ENCODE measurements at places on chromosomes 11 and 22.

DNA sequence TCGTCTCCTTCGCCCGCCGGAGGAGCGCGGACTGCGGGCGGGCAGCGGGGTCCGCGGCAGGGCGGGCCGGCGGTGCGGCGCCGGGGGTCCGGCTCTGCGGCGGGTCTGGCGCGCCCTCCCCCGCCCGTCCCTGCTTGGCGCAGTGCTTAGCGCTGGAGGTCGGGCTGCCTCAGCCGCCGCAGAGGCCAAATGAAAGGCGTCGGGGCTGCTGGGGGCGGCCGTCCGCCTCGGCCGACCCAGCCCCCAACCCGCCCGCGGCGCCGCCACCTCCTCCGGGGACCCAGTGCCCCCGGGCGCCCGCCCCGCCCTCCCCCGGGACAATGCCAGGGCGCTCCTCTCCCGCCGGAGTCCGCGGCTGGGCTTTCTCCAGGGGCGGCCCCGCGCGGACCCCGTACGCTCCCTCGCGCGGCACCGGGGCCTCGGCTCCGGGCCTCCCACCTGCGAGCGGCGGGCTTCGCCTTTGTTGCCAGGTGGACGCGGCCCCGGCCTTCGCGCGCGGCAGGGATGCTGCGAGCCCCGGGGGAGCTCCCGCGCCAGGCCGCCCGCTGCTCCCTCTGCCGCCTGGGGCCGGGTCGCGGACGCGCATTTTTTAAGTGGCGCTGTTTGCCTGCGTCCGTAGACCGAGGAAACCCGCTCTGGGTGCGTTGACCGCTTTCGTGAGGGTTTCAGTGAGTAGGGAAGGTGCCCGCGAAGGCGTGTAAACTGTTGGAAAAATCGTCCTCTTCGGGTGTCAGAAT is 583 bp downstream of the APLP2 start:
- H3K36me3 ChIP-seq: no peaks in the 10 kb centered on the region
- peak overlapping the region; percentile 71 for H3K4me3 ChIP-seq
- H3K4me1 ChIP-seq: peaks cover 13% of the 10 kb centered on the region

DNA sequence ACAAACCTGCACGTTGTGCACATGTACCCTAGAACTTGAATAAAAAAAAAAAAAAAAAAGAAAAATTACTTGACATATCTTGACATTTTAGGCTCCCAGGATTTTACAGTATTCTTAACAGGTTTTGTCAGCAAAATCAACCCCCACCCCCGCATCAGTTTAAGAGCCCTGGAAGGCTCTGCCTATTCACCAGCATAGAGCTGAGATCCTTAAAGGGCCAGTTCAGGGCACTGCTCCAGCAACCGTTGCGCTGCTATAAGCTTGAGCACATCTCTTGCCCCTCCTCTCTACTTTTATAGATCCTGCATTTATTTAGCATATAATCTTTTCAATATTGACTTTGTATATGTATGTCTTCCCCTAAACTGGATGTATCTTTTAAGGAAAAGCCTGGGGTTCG is 697 bp upstream of the PAFAH1B2 start:
- peak overlapping the region; percentile 62 for H3K27ac ChIP-seq
- peaks cover 13% of the 10 kb centered on the region for H3K36me3 ChIP-seq
- H3K27me3 ChIP-seq: no peaks in the 10 kb centered on the region
- H3K4me3 ChIP-seq: peak overlapping the region; percentile 71
- DNase-seq: no peak

DNA sequence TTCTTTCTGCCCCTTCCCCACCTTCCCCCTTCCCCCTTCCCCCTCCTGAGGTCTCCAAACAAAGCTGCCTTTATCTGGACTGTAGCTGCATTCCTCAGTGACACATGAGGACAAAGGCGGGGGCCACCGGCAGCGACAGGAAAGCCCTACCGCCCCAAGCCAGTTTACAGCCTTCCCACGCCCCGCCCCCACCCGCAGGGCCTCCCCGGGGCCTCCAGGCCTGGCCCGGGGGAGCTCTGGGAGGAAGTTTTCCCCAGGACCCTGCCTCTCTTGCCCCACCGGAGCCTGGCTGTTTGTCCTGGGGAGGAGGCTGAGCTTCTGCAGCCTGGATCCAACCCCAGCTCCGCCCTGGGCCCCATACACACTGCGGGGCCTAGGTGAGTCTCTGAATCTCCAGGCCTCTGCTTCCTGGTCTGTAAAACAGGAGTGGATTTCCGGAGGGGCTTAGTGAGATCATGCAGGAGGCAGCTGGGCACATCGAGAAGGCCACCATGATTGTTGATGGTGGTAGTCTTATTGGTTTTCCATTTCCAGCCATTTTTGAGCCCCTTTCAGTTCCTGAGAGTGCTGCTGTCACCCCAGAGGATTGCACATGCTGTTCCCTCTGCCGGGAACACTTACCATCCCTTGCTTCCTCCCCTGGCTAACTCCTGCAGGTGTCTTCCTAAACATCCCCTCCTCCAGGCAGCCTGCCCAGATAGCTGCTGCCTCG is 130.7 kb downstream of the MN1 start:
- H3K27ac ChIP-seq: peak overlapping the region; percentile 64
- H3K4me1 ChIP-seq: peaks cover 35% of the 10 kb centered on the region
- peak; percentile 34 for DNase-seq
- no peaks in the 10 kb centered on the region for H3K27me3 ChIP-seq

DNA sequence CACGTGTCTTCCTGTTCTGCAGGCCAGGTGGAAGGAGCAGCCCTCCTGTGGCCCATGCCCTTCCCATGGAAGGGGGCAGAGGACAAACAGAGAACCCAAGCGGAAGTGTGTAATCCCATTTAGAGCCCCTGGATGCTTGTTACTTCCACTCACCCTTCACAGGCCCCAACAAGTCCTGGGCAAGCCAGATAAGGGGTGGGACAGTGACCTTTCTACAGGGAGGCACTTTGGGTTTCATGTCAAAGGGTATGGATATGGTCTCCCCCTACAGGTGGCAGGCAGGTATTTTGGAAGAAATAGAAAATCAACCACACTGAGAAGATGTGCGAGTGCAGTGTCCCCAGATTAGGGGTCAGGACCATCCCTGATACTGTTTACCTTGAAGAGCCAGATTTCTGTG is 11.4 kb downstream of the MPEG1 start:
- 0 out of 2 replicates have a peak, but pooled peaks cover 2% of the 10 kb centered on the region for H3K36me3 ChIP-seq
- no peaks in the 10 kb centered on the region for H3K4me1 ChIP-seq
- H3K27ac ChIP-seq: no peak overlapping the region
- no peak overlapping the region for H3K4me3 ChIP-seq

DNA sequence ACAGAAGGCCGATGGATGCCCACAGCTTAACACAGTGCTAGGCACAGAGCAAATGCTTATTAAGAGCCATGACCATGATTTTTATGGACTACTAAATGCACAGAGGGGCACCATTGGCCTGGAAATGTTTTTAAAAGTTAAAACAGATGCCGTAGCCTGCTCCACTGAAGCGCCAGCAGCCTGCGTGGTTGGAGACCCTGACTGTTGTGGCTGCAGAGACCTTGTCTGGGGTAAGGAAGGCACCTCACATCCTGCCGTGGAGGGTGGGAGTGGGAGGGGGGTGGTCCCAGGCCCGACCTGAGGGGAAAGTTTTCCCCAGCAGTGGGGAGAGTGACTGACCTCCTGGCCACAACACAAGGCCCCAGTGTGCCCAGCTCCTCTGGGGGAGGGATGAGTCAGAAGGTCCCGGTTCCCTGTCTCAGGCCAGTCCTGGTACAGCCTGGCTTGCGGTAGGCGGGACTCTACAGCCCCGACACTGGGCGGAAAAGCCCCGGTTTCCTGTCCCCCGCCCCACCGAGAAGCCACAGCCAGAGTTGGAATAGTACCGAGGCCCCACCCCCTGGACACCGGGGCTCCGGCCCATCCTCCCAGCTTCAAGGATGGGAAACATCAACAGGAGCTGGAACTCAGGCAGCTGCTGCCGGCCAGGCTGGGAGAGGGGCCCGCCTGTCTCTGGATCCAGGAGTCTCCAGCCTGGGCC is 7.0 kb downstream of the CHST1 start:
- 0 out of 2 replicates have a peak, but pooled peaks cover 3% of the 10 kb centered on the region for H3K4me1 ChIP-seq
- DNase-seq: no peak
- peaks cover 6% of the 10 kb centered on the region for H3K27me3 ChIP-seq

DNA sequence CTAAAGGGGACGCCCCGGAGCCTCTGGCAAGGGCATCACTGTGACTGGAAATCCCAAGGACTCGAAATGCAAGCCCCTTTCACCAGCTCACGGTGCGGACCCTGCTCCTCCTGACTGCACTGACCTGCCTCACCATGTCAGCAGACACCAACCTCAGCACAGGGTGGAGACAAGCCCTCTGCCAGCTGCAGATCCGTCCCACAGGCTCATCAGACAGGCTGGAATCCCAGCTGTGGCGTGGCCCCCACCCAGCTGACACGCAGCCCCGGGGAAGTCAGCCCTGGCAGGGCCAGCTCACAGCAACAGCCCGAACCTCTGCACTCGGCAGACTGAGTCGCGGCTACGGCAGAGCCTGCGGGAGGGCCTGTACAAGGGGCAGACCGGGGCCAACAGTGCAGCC is 36.8 kb downstream of the BRD1 start:
- no peak overlapping the region for H3K4me3 ChIP-seq
- H3K4me1 ChIP-seq: no peaks in the 10 kb centered on the region
- H3K36me3 ChIP-seq: peaks cover 44% of the 10 kb centered on the region
- no peak overlapping the region for H3K27ac ChIP-seq
- no peaks in the 10 kb centered on the region for H3K27me3 ChIP-seq
- no peak for DNase-seq

- no peaks in the 10 kb centered on the region for H3K27me3 ChIP-seq
- no peaks in the 10 kb centered on the region for H3K36me3 ChIP-seq
- peak overlapping the region; percentile 65 for H3K4me3 ChIP-seq
- no peak for DNase-seq
- peak overlapping the region; percentile 48 for H3K27ac ChIP-seq
Measured at GRCh38 chr11:86954269-86955110, 705 bp downstream of the FZD4 start.

GRCh38 chr11:130801333-130802122 is 114.8 kb downstream of the SNX19 start:
- H3K4me1 ChIP-seq: no peaks in the 10 kb centered on the region
- no peak overlapping the region for H3K4me3 ChIP-seq
- H3K36me3 ChIP-seq: no peaks in the 10 kb centered on the region
- no peak for DNase-seq
- H3K27me3 ChIP-seq: no peaks in the 10 kb centered on the region

DNA sequence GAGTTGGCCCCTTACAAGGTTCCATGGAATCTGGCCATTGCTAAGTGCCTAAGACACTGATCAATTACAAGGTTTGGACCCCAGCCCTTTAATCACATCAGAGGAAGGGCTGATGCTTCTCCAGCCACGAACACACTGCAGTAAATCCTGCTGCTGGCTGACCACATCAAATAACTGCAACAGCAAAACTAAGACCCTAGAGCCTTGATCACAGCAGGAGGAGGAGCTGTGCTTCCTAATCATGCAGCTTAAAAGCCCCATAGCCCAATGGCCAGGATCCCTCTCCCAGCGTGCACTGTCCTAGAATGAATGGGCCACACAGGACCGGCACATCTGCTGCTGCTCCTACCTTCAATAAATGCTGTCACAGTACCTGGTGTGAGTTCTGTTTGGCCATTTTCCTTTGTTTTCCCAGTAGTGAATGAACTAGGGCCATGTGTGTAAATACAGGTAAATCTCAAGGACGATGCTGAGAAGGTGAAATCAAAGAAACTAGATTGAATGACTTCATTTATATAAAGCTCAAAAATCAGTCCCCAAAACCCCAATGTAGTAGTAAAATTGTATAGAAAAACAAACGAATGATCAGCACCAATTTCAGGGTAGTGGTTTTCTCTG is 12.7 kb downstream of the ZP1 start:
- no peaks in the 10 kb centered on the region for H3K27me3 ChIP-seq
- no peak for DNase-seq
- no peak overlapping the region for H3K4me3 ChIP-seq
- H3K4me1 ChIP-seq: no peaks in the 10 kb centered on the region
- 0 out of 2 replicates have a peak, but pooled peaks cover 4% of the 10 kb centered on the region for H3K36me3 ChIP-seq

DNA sequence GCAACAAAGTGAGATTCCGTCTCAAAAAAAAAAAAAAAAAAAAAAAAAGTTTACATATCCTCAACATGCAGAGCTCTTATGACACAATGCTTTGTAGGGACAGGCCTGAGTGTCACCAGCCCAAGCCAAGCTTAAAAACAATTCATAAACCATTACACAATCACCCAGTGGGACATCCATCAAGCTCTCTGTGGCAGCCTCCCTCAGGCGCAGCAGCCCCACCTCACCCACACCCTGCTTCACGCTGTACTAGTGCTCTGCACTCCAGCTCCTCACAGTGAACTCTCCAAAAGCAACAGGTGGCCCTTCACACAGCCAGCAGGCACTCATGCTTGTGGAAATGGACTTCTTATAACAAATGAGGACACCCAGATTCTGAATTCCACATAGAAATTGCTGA is 3.5 kb upstream of the FOXRED2 start:
- H3K27ac ChIP-seq: no peak overlapping the region
- peaks cover 44% of the 10 kb centered on the region for H3K36me3 ChIP-seq
- no peak overlapping the region for H3K4me3 ChIP-seq
- no peak for DNase-seq
- no peaks in the 10 kb centered on the region for H3K27me3 ChIP-seq
- peaks cover 21% of the 10 kb centered on the region for H3K4me1 ChIP-seq

DNA sequence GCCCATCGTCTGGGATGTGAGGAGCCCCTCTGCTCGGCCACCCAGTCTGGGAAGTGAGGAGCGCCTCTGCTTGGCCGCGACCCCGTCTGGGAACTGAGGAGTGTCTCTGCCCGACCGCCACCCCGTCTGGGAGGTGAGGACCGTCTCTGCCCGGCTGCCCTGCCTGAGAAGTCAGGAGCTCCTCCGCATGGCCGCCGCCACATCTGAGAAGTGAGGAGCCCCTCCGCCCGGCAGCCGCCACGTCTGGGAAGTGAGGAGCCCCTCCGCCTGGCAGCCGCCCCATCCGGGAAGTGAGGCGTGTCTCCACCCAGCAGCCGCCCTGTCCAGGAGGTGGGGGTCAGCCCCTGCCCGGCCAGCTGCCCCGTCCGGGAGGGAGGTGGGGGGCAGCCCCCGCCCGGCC is 5.8 kb upstream of the OR5M8 start:
- H3K36me3 ChIP-seq: no peaks in the 10 kb centered on the region
- no peak overlapping the region for H3K4me3 ChIP-seq
- no peak for DNase-seq
- H3K4me1 ChIP-seq: no peaks in the 10 kb centered on the region
- H3K27ac ChIP-seq: no peak overlapping the region

DNA sequence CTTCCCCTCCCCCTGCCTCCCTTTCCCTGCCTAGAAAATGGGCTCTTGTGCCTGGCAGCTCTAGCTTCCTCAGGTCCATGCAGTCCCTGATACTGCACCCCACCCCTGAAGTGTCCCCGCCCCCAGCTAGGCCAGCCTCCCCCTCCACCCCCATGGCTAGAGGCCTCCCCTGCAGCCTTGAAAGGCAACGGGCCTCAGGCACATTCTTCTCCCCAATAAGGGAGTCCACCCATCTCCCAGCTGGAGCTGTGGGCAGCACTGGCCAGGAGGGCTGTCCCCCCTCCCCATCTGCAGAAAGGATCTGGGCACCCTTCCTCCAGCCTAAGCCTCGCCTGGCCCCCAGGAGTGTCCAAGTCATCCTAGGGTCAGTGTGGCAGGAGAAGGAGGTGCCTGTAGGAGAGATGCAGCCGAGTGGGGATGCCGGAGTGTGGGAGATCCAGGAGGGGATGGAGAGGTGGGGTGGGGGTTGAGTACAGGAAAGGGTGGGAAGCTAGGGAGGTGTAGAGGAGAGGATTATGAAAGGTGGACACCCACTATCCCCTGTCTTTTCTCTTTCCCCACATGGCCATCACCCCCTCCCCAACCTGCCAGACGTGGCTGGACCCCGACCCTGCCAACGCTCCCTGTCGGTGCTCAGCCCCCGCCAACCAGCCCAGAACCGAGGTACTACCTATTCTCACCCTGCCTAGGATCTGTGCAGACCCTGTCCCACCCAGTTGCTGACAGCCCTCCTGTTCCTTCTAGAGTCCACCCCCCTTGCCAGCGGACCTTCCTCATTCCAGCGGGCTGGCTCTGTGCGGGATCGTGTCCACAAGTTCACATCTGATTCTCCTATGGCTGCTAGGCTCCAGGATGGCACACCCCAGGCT is 9.3 kb downstream of the SMTN start:
- no peaks in the 10 kb centered on the region for H3K4me1 ChIP-seq
- H3K27ac ChIP-seq: no peak overlapping the region
- no peak overlapping the region for H3K4me3 ChIP-seq
- peaks cover 48% of the 10 kb centered on the region for H3K36me3 ChIP-seq
- DNase-seq: no peak
